Activated CD4-positive, alpha-beta T cell treated with anti-CD3 and anti-CD28 coated beads for 36 hours (primary cell): ENCODE measurements at places on chromosomes 1 and 21. TPM values are rescaled to one million over a fixed set of nuclear protein-coding genes. Genes with fewer than 3 reads are reported as not detected.
A peak's percentile ranks its signal among the peaks of the same experiment; 100 is the strongest.

- DNase-seq = no peak
Measured at GRCh38 chr1:180158149-180159147, 3.8 kb downstream of the QSOX1 start.

DNA sequence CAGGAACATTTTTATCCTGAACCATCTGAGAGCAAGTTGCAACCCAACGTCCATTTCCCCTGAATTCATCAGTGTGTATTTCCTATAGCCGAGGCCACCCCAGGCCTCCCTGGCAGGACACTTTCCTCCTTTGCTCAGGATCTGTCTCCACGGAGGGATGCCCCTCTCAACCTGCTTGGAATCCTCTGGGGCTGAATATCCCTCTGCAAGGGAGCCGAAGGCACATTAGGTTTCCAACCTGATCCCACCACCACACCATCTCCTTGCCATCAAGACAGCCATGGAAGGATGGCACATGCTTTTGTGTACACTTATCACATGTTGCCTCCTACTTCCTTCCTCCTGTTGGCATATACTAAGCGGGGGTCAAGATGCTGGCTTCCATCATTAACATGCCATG lies 74.8 kb upstream of the EDN2 start:
- DNase-seq = no peak

GRCh38 chr1:87170157-87170556 lies 158.5 kb upstream of the LMO4 start:
- DNase-seq = no peak

GRCh38 chr21:42125571-42126544 lies 54.7 kb downstream of the UMODL1 start:
- peak; percentile 28 for DNase-seq

DNA sequence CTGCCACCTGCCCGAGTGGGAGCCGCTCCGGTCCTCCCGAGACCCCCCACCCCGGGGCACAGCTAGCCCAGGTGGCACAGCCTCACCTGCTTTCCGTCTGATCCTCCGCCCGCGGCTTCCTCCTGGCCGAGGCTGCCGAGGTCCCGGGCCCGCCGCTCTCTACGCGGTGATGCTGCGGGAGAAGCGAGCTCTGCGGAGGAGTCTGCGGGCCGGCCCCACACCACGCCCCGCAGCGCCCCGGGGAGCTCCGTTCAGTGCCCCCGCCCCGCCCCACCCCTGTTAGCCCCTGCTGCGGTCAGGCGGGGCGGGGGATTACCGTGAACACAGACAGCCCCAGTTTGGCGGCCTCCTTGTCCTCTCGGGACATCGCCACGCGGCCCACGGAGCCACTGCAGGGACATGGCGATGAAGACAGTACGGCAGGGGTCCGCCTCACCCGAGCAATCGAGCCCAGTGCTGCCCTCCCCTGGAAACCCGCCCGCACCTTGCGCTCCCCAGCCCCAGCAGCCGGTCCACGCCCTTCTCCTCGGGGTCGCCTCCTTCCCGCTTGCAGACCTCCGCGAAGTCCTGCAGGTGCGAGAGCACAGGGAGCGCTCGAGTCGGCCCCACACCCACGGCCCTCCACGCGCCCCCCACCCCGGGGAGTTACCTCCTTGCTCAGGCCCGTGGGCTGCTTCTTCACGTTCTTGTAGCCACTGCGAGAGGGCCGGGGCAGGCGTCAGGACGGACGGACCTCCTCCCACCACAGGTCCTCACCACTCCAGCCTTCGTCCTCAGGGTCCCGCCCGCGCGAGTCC lies 933 bp downstream of the C1orf35 start:
- DNase-seq = peak; percentile 78

DNA sequence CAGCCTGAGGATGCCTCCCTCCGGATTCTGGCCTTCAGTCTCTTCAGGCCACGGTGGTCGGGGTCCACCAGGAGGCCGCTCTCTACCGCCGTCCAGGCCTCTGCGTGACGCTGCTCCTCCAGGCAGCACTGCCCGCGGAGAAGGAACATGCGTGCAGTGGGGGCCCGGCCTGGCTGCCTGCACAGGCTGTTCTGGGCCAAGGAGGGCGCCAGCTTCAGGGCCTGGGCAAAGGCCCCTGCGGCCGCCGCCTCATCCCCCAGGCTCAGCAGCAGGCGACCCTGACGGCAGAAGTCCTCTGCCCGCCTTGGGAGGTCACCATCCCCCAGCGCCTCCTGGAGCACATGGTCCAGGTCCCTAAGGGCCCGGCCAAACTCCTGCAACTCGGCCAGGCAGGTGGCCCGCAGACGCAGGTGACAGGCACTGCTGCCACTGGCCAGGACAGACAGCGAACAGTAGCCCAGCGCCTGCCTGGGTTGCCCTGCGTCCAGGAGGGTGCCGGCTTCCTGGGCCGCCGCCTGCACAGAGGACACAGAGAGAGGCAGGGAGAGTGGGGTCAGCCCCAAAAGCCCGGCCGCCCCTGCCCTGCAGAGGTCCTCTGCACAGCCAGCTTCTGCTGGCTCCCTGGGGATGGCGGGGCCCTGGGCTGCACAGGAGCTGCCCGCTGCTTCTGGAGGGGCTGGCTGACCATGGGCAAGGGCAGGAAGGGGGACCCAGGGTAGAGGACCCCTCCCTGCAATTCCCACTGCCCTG lies 8.7 kb upstream of the MMEL1 start:
- DNase-seq = no peak

GRCh38 chr1:112614460-112615065 lies 4.4 kb downstream of the ST7L start:
- DNase-seq = peak; percentile 33

DNA sequence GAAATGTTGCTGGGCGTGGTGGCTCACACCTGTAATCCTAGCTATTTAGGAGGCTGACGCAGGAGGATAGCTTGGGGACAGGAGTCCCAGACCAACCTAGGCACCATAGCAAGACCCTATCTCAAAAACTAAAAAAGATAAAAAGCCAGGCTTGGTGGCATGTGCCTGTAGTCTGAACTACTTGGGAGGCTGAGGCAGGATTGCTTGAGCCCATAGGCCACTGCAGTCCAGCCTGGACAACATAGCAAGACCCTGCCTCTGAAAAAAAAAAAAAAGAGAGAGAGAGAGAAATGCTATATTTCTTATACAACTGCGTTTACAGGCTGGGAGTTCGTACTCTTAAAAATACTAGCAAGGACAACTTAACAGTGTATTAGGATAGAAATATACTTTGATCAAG lies 46.2 kb upstream of the SPOCD1 start:
- DNase-seq = no peak

The HMCN1 gene
- total RNA-seq = 0.14 TPM

The SLC30A2 gene
- total RNA-seq = not detected

The SPRR1B gene
- total RNA-seq = not detected

The CR1 gene
- total RNA-seq = 0.02 TPM
